ENCODE measurements at places on chromosomes 16 and 17. TPM values are rescaled to one million over a fixed set of nuclear protein-coding genes. Genes with fewer than 3 reads are reported as not detected.

DNA sequence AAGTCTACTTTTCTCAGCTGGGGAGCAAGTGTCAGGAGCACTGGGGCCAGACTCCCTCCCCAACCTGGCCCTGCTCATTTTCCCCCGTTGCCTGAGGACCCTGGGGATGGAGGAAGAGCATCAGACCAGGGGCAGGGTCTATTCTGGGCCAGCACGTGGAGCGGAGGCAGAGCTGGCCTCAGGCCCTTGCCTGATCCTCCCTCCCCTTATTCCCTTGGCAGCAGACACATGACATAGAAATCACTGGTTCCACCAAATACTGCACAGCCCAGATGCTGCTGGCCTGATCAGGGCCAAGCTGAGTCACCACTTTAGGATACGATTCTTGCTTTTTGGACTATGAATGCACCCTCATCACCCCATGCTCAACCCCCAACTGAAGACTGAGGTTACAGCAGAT is 15.8 kb upstream of the AGRP start:
- no peak for DNase-seq
- H3K4me1 ChIP-seq = no peaks in the 10 kb centered on the region
- no peaks in the 10 kb centered on the region for H3K27me3 ChIP-seq
- H3K4me3 ChIP-seq = no peak overlapping the region
- H3K36me3 ChIP-seq = no peaks in the 10 kb centered on the region

- no peak for DNase-seq
- no peak overlapping the region for H3K27ac ChIP-seq
- no peaks in the 10 kb centered on the region for H3K27me3 ChIP-seq
- H3K4me1 ChIP-seq = peaks cover 23% of the 10 kb centered on the region
These were observed 104.7 kb downstream of the SMG6 start for GRCh38 chr17:2198927-2199326.

DNA sequence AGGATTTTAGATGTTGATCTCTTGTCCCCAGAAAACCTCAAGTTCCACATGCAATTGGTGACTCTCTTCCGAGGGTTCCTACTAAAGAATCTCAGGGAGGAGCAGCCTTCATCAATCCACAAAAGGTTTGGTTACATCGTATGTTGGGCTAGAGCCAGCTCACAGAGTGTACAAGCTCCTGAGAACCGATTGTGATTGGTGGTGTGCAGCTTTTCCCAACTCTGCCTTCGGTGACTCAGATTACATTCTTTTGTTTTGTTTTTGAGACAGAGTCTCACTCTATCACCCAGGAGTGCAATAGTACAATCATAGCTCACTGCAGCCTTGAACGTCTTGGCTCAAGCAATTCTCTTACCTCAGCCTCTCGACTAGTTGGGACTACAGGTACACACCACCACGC is 172.4 kb downstream of the PMP22 start:
- no peak for DNase-seq
- H3K4me1 ChIP-seq = peaks cover 4% of the 10 kb centered on the region
- no peak overlapping the region for H3K27ac ChIP-seq
- H3K4me3 ChIP-seq = no peak overlapping the region
- H3K27me3 ChIP-seq = no peaks in the 10 kb centered on the region

DNA sequence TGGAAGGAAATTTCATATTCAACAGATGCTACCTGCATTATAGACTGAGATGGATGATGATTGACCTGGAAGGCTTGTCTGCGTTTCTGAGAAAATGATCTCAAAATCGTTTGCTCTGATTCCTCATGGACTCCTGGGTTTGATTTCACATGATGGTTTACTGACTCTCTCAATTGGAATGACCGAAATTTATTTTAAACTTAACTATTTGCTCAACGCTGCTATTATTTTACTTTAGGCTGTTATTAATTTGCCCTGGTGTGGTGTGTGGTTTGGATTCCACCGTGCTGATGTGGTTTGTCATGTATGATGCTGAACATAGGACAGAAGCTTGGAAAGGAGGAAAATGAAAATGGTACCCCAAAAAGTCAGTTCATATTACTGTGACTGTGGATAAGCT is 37.3 kb upstream of the ELAC2 start:
- H3K27me3 ChIP-seq = no peaks in the 10 kb centered on the region
- no peak for DNase-seq
- H3K36me3 ChIP-seq = no peaks in the 10 kb centered on the region
- H3K27ac ChIP-seq = no peak overlapping the region
- H3K4me3 ChIP-seq = no peak overlapping the region

GRCh38 chr16:56860226-56861020 is 4.6 kb upstream of the SLC12A3 start:
- peak overlapping the region; percentile 30 for H3K27ac ChIP-seq
- peaks cover 10% of the 10 kb centered on the region for H3K4me1 ChIP-seq

- no peaks in the 10 kb centered on the region for H3K36me3 ChIP-seq
- H3K27me3 ChIP-seq = no peaks in the 10 kb centered on the region
- H3K27ac ChIP-seq = no peak overlapping the region
- no peaks in the 10 kb centered on the region for H3K4me1 ChIP-seq
- peak; percentile 58 for DNase-seq
These were observed 11.0 kb downstream of the ACSM3 start for GRCh38 chr16:20774703-20775362.

DNA sequence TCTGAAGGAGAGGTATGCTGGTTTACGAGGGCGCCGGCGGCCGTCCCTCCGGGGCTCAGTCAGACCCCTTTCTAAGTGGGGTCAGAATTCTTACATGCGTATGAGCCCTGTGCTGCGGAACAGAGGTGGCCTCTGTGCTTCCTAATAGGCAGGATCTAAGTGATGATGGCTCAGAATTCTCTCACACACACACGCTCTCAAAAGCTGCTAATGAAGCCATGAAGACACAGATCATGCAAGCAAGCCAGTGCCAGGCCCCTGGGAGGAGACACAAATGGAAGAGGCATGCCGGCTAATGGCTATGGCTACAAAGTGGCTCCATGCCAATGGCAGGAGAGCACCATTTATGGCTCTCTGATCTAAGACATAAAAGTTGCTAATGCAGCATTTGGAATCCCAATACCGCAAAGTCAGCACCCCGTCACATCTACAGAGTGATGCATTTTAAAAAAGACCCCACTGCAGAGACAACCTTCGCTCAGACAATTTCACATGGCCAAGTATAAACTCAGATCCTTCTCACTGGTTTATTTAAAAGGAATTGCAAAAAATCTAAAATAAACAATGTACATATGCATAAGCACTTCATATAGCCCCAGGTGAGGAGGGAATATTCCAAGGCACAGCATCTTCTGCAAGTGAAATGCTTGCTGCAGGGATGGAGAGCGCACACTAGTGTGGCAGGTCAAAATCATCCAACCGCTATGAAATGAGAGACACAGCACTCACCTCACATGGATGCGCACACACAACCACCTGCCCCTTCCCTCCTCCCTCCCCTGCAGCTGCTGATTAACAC is 24.5 kb downstream of the NPLOC4 start:
- H3K27me3 ChIP-seq = no peaks in the 10 kb centered on the region
- H3K27ac ChIP-seq = no peak overlapping the region
- no peaks in the 10 kb centered on the region for H3K4me1 ChIP-seq
- H3K36me3 ChIP-seq = peaks cover 17% of the 10 kb centered on the region
- DNase-seq = no peak
- no peak overlapping the region for H3K4me3 ChIP-seq

DNA sequence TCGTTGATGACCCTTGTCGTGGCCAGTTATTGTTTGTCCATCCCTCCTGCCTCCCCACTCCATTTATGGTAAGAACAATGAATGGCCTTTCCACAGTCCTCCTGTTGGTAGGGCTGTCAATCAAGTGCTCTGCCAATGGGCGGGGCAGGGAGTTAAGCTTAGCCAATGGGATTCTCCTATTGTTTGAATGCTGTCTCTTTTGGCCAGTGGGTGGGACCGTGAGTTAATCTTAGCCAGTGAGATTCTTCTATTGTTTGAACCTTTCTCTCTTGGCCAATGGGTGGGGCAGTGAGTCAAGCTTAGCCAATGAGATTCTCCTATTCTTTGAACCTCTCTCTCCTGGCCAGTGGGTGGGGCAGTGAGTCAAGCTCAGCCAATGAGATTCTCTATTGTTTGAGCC is 85.4 kb downstream of the IRX3 start:
- H3K36me3 ChIP-seq = no peaks in the 10 kb centered on the region
- H3K4me3 ChIP-seq = no peak overlapping the region
- DNase-seq = no peak
- H3K4me1 ChIP-seq = peaks cover 8% of the 10 kb centered on the region
- H3K27ac ChIP-seq = no peak overlapping the region
- H3K27me3 ChIP-seq = peaks cover 2% of the 10 kb centered on the region

GRCh38 chr17:49511810-49512209 is 16.7 kb downstream of the NGFR start:
- DNase-seq = no peak
- no peak overlapping the region for H3K27ac ChIP-seq
- peaks cover 53% of the 10 kb centered on the region for H3K4me1 ChIP-seq
- H3K4me3 ChIP-seq = no peak overlapping the region

DNA sequence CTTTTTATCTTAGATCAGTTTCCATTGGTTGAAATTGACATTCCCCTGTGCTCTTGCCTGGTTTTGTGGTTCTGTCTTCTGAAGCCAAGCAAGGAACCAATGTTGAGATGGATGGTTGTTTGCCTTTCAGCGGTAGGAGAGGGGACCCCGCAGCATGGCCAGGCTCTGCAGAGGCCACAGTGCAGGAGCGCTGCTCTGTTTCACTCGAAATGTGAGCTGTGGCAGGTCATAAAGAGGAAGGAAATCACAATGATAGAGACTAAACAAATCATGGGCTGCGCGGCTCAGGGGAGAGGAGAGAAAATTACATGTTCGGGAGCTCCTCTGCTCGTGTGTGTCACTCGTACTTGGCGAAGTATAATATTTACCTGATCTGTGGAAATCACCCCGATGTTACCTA is 148.2 kb downstream of the SNX29 start:
- H3K4me3 ChIP-seq = no peak overlapping the region
- peaks cover 23% of the 10 kb centered on the region for H3K27me3 ChIP-seq
- no peak overlapping the region for H3K27ac ChIP-seq
- H3K4me1 ChIP-seq = peaks cover 22% of the 10 kb centered on the region
- DNase-seq = no peak

- DNase-seq = peak; percentile 68
- no peaks in the 10 kb centered on the region for H3K27me3 ChIP-seq
- H3K4me1 ChIP-seq = no peaks in the 10 kb centered on the region
- H3K36me3 ChIP-seq = no peaks in the 10 kb centered on the region
These were observed 7.5 kb downstream of the SLC16A3 start for GRCh38 chr17:82236142-82236971.

DNA sequence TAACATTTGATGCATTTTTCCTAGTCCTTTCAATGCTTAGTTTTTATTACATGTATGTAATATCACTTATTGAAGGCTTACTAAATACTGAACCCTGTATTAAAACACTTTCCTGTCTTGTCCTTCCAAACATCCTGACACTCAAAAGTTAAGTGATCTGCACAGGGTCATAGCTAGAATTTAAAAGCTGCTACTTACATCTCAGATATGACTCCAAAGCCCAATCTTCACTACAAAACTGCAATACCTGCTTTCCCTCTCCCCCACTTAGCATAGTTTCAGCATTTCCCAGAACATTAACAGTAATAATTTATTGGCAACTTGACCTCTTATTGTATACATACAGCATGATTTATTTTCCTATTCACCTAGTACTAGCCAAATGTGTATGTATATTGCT is 4.3 kb upstream of the TRIM37 start:
- H3K4me1 ChIP-seq = peaks cover 13% of the 10 kb centered on the region
- no peak overlapping the region for H3K4me3 ChIP-seq
- peaks cover 21% of the 10 kb centered on the region for H3K36me3 ChIP-seq
- peaks cover 3% of the 10 kb centered on the region for H3K27me3 ChIP-seq
- peak overlapping the region; percentile 12 for H3K27ac ChIP-seq

DNA sequence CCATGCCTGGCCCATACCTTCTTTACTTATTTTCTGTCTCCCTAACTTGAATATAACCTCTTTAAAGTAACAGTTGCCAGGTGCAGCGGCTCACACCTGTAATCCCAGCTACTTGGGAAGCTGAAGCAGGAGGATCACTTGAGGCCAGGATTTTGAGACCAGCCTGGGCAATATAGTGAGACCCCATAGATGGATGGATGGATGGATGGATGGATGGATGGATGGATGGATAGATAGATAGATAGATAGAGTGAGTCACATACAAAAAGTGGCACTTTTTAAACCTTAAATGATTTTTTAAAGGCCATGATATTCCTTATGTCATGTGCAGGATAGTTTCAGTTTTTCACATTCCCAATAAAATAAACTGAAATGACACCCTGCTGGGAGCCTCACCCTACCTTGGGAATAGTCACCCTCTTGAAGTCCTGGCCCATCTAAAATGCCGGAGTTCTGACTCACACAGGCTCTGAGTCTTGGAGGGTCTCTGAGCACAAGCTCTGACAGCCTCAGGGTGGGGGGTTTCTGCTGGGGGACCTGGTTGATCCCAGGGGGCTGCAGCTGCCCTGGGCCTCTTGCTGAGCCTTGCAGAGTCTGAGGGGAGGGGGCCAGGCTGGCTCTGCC is 26.2 kb downstream of the CPNE2 start:
- H3K4me1 ChIP-seq = peaks cover 34% of the 10 kb centered on the region
- H3K27ac ChIP-seq = peak overlapping the region; percentile 45
- peaks cover 4% of the 10 kb centered on the region for H3K36me3 ChIP-seq
- no peak for DNase-seq
- no peaks in the 10 kb centered on the region for H3K27me3 ChIP-seq
- no peak overlapping the region for H3K4me3 ChIP-seq

DNA sequence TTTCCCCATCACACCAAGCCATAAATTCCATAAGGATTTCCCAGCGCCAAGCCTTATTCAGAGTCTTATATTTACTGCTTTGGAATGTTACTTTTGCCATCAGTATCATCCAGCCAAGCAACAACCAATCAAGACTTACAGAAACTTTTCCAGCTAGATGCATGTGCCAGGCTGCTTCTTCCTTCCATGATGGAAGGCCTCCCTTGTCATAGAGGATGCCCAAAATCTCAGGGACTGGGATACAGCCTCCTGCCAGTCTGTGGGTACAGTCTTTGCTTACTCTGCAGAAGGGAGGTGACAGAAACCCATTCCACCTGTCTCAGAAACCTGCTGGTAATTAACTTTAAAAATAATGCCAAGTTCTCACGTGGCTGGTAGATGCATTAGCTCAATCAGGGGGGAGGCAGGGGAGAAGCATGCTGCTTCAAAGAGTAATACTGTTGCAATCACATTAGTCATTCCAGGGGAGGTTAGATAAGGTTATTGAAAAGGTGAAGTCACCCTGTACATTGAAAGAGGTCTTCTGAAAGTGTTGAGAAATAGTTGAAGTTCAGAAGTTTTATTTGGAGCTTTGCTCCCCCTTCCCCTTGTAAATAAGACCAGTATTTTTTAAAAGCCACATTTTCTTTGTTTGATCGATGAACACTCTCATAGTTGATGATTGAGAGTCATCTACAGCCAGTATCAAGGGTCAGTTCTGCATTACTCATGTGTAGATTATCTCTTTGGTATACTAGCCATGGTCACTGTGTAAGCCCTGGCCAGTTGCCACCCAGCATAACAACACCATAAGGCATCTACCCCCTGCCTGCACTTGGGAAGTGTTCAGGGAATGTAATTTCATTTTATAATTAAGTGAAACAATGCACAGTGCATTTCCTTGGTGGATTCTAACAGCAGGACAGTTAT is 22.2 kb downstream of the HLF start:
- no peaks in the 10 kb centered on the region for H3K36me3 ChIP-seq
- no peak overlapping the region for H3K27ac ChIP-seq
- H3K4me1 ChIP-seq = no peaks in the 10 kb centered on the region
- no peak for DNase-seq

GRCh38 chr16:67654403-67654911 is 5.6 kb downstream of the ACD start:
- peaks cover 54% of the 10 kb centered on the region for H3K27me3 ChIP-seq
- no peak overlapping the region for H3K27ac ChIP-seq
- no peaks in the 10 kb centered on the region for H3K36me3 ChIP-seq
- DNase-seq = no peak
- H3K4me1 ChIP-seq = peaks cover 22% of the 10 kb centered on the region
- peak overlapping the region; percentile 41 for H3K4me3 ChIP-seq

IKZF3 gene
- total RNA-seq = not detected

ETV4 gene
- 55.0 TPM for total RNA-seq

FZD2 gene
- total RNA-seq = 96.2 TPM

MAFG gene
- total RNA-seq = 24.1 TPM

SLC5A10 gene
- not detected for total RNA-seq

TTYH2 gene
- total RNA-seq = 3.0 TPM

OR2C1 gene
- total RNA-seq = 0.16 TPM
